ENCODE measurements at places on chromosomes 5 and 9. TPM values are rescaled to one million over a fixed set of nuclear protein-coding genes. Genes with fewer than 3 reads are reported as not detected.

The ITGA2 gene
- polyA plus RNA-seq: 27.1 TPM

The DIPK1B gene
- polyA plus RNA-seq: 27.0 TPM

The SEMA6A gene
- polyA plus RNA-seq: 48.5 TPM

The ARPC5L gene
- polyA plus RNA-seq: 31.1 TPM

The SLC36A2 gene
- 7.8 TPM for polyA plus RNA-seq

The CMBL gene
- 41.2 TPM for polyA plus RNA-seq

The STING1 gene
- 37.7 TPM for polyA plus RNA-seq

The TIMD4 gene
- polyA plus RNA-seq: 0.64 TPM

The FBP2 gene
- not detected for polyA plus RNA-seq

The GABRA1 gene
- not detected for polyA plus RNA-seq

The ARSI gene
- 2.6 TPM for polyA plus RNA-seq

The SURF6 gene
- 29.9 TPM for polyA plus RNA-seq

The LIFR gene
- 74.6 TPM for polyA plus RNA-seq

The OTP gene
- not detected for polyA plus RNA-seq

The PIGO gene
- 40.0 TPM for polyA plus RNA-seq

The OSTF1 gene
- polyA plus RNA-seq: 24.7 TPM

The OBP2B gene
- polyA plus RNA-seq: not detected

The PCDHB11 gene
- 4.0 TPM for polyA plus RNA-seq

The CTSV gene
- 29.8 TPM for polyA plus RNA-seq

The HAPLN1 gene
- polyA plus RNA-seq: 7.3 TPM

The CNTFR gene
- polyA plus RNA-seq: 38.3 TPM

The TAF11L10 gene
- not detected for polyA plus RNA-seq

The TMC1 gene
- 0.74 TPM for polyA plus RNA-seq

The PCDHB2 gene
- polyA plus RNA-seq: 4.9 TPM
